ENCODE measurements at places on chromosomes 7 and 10.

DNA sequence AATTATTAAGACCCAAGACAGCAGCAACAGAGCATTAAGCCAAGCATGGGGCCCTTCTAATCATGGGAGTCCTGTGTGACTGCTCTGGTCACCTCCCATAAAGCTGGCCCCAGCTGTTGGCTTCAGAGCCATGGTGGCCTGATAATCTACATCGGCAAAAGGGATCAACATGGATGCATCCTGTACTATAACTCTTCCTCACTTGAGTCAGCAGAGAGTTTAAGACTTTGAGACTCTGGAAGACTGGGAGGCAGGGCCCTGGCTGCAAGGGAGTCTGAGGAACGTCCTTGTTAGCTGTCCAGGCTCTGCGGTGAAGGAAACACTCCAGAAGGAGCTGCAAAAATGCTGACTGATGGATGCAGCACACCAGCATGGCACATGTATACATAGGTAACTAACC is 95.0 kb upstream of the KIAA1217 start:
- DNase-seq, result no peak

- DNase-seq, result no peak
These were observed 32.1 kb downstream of the C10orf105 start for GRCh38 chr10:71687480-71687879.

DNA sequence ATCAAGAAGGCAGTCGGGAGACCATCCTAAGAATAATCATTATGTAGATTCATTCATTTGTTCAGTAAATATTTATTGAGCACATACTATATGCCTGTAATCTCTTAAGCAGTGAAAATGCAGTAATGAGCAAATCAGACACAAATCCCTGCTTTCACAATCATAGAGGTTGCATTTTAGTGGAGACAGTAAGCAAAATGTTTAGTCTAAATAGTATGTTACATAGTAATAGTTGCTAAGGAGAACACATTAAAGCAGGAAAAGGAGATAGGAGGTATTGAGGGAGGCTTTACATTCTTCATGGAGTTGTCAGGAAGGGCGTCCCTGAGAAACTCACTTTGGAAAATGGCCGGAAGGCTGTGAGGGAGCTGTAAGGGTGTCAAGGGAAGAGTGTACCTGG is 79.9 kb downstream of the CDK14 start:
- no peak for DNase-seq

DNA sequence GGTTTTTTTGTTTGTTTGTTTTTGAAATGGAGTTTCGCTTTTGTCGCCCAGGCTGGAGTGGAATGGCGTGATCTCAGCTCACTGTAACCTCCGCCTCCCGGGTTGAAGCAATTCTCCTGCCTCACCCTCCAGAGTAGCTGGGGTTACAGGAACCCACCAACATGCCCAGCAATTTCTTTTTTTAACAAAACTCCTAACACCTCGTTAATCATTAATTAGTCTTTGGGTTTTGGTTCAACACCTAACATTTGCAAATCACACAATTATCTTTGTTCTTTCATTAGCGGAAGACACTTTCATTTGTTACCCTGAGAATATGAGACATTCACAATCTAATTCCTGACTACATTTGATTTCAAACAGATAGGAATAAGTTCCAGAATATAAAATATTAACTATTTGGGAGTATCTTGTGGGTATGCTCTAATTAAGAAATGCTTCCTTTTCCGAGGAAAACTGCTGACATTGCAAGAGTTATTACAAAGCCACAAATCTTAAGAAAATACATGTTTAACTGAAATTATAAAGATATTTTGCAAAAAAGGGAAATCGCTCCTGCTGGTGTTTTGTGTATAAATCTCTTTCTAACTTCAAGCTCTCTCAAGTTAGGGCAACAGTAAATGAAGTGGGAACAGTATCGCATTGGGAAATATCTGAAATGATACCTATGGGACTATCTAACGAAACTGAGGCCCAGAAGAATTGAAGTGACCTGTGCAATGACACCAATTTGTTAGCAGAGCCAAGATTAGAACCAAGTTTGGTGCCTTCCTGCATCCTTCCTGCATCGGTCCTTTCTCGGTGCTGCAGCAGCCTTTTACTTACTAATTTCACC is 1.2 kb upstream of the LSM8 start:
- no peak for DNase-seq

DNA sequence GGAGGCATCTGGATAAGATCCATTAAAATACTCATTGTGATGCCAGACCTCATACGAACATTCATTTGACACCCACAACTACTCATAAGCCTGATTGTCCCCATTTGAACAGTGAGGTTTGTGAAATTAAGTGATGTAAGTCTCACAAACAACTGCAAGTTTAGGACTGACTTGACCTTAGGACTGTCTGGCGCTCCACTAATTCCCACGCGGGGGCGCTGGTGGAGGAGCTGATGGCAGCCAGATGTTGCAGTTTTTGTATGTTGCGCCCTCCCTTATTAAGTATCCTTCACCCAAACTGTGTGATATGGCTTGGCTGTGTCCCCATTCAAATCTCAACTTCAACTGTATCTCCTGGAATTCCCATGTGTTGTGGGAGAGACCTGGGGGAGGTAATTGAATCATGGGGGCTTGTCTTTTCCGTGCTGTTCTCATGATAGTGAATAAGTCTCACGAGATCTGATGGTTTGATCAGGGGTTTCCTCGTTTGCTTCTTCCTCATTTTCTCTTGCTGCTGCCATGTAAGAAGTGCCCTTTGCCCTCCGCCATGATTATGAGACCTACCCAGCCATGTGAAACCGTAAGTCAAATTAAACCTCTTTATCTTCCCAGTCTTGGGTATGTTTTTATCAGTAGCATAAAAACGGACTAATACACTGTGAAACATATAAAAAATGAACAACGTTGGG is 20.3 kb upstream of the TIAL1 start:
- DNase-seq, result no peak

Measured in activated CD8-positive, alpha-beta memory T cell treated with anti-CD3 and anti-CD28 coated beads for 1 hour (primary cell).